ENCODE measurements at places on chromosomes 2 and 18. TPM values are rescaled to one million over a fixed set of nuclear protein-coding genes. Genes with fewer than 3 reads are reported as not detected.

The MARS2 gene
- polyA plus RNA-seq, result 2.3 TPM

GRCh38 chr2:51953931-51954330 lies 922.0 kb upstream of the NRXN1 start:
- no peak for DNase-seq

DNA sequence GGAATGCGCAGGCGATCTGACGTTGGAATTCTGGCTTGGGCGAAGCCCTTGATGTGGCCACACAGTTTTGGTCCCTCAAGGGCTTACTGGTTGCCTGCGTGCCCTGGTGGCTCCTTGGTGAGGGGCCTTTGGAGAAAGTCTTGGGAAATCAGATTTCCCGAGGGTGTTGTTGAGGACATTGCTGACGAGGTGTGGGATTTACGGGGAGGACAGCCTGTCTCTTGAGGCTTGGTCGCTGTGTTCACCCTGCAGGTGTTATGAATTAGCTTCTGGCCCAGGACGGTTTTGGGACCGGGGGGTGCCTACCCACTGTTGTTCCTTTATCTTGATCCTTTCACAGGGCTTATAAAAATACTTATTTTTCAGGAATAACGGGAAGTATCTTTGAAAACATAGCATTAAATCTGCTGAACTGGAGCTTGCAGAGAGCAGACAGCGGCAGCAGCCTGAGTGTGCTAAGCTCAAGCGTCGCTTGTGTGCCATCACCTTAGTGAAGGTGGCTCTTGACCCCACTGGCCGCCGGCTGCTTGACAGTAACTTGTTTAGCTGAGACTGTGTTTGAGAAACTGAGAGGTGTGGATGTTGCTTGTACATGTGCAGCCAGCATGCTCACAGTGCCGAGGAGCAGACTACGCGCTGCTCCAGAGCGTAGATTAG lies 4.2 kb downstream of the CTDP1 start:
- DNase-seq, result no peak

- no peak for DNase-seq
Observed at GRCh38 chr2:25290811-25291495, 50.8 kb downstream of the DNMT3A start.

- DNase-seq, result no peak
Observed at GRCh38 chr18:51171625-51172259, 25.7 kb downstream of the MEX3C start.

DNA sequence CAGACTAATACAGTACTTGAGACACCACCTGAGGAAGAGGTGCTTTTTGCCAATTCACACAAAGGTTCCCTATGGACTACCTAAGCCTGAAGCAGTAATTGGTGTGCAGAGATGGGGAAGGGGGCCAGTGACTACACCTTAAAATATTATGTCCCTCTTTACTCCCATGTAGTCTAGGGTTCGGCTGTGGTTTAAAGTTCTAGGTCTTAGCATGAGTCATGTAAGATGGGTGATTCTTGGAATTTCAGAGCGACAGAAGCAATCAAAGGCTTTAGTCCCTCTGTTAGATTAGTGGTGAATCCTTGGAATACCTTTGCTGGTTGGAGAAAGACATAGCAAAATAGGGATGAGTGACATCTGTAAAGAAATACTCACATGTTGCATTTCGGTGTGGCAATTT lies 14.3 kb upstream of the CCDC85A start:
- no peak for DNase-seq

The OR6B2 gene
- not detected for polyA plus RNA-seq

DNA sequence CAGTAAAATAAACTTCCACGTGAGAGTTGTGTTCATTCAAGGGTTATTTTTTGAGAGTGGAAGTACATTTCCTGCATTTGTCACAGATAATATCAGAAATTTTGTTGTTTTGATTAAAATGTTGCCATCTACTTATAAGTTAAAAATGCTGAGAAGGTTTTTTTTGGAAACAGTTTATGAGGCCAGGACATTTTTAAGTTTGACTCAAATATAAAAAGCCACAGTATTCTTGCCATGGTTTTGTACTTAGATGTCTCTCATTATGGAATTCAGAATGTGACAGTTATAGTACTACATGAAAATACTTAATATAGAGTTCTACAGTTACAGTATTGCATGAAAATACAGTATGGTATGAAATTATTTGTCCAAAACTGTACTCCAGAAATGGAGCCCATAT lies 44.1 kb downstream of the PDK1 start:
- DNase-seq, result no peak

The LHCGR gene
- polyA plus RNA-seq, result not detected

GRCh38 chr18:2518473-2518872 lies 52.8 kb downstream of the METTL4 start:
- no peak for DNase-seq

The REG3G gene
- not detected for polyA plus RNA-seq

DNA sequence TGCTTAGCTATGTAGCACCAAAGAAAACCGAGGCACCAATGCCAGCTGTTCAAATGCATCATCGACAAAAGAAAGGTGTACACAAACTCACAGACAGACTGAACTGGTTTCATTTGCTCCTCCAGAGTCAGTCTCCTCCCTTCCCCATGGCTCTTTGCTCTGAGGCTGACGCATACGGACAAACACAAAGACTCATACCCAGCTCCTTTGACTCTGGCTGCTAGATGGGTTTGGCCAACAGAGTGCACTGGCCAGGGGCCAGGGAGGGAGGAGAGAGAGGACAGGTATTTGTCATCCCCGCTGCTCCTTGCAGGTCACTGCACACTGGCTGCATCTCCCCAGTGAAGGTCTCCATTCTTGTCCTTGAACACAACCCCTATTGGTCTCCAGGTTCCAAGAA lies 40.7 kb downstream of the DNER start:
- no peak for DNase-seq

- no peak for DNase-seq
Observed at GRCh38 chr2:18282026-18282425, 278.4 kb downstream of the RDH14 start.

DNA sequence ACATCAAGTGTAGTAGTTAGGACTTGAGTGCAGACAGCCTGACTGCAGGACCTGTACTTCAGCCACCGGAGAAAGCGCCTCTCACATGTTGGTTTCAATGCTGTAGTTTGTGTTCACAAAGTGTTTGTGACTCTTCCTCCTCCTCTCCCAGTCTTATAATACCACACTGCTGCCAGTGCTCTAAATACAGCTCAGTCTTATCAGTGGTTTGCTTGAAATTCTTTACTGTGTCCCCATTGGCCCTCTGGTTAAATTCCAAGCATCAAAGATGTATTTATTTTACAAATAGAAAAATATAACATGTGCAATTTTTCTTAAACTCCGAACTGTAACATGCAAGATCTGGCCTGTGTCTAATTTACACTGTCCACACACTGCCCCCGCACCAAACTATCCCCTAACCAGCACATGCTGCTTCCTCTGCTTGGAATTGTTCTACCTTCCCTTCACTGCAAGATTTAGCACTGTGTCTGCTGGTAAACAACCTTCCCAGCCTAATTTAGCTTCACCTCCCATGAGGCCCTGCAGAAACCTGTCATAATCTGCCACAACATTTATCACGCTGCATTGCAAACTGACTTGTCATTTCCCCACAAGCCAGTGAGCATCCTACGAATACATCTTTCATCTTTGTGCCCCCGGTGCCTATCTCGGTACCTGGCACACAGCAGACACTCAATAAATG lies 77.1 kb downstream of the SUMO1 start:
- no peak for DNase-seq

DNA sequence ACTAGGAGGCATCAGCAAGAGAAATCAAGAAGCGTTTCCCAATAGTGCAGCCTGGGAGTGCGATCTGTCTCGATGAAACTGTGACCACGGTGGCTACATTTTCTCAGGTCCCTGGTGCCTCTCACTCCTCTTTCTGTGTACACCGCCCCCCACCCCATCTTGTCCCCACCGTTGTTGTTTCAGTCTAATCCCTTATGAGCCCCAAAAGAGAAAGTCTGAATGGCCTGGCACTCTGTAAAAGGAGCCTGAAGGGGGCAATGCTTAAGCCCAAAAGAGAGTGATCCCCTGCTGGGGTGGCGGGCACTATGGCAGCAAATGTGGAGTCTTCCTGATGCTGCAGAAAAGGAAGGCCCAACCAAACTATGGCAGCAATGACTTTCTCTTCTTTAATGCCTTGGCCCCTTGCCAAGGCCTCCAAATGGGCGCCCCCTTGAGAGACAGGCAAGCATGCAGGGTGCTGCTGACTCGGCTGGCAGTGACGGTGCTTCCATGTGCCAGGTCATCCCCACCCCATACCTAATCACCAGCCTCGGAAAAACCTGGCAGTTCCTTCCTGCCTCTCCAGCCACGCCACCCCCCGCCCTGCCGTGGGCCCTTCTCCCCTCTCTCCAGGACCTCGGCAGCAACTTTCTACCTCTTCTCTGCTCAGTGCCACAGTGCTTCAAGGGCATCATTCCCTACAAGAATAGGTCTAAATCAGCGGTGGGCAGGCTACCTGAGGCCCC lies 123.0 kb downstream of the CYP26B1 start:
- no peak for DNase-seq

The REG1B gene
- polyA plus RNA-seq, result not detected

All from BJ (cell line).